NCI-H2171 (cell line): ENCODE measurements at places on chromosomes 3 and 15.

- no peak for DNase-seq
Observed at GRCh38 chr3:151925419-151925818, 52.0 kb downstream of the SUCNR1 start.

GRCh38 chr3:193742628-193743027, 149.6 kb downstream of the OPA1 start:
- no peak for DNase-seq

- DNase-seq = no peak
Observed at GRCh38 chr15:39471785-39472574, 108.9 kb upstream of the THBS1 start.

GRCh38 chr3:19645093-19645492, 288.9 kb downstream of the EFHB start:
- no peak for DNase-seq

GRCh38 chr15:83282776-83283137, 1.7 kb downstream of the BNC1 start:
- no peak for DNase-seq

DNA sequence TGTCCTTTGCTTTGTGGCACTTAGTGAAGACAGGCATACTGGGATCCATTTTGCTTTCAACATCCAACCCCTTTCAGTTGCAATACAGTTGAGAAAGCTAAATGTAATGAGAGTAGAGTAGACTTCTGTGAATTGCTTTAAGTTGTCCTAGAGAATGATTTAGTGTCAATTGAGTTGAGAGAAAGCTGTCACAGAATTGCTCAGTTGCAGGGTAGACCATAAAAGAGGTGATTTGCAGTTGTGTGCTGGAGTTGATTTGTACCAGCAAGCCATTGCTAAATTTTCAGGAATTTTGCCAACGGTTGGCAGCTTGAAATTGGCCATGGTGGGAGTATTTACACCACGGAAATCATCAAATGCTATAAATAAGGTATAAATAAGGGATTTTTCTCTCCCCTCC, 2.2 kb downstream of the ABHD5 start:
- DNase-seq = no peak

- DNase-seq = no peak
Observed at GRCh38 chr3:106160396-106160795, 291.6 kb upstream of the CBLB start.

GRCh38 chr15:53658827-53659555, 100.5 kb downstream of the WDR72 start:
- peak; percentile 41 for DNase-seq

- no peak for DNase-seq
Observed at GRCh38 chr3:157043771-157044170, 116.2 kb downstream of the CCNL1 start.

DNA sequence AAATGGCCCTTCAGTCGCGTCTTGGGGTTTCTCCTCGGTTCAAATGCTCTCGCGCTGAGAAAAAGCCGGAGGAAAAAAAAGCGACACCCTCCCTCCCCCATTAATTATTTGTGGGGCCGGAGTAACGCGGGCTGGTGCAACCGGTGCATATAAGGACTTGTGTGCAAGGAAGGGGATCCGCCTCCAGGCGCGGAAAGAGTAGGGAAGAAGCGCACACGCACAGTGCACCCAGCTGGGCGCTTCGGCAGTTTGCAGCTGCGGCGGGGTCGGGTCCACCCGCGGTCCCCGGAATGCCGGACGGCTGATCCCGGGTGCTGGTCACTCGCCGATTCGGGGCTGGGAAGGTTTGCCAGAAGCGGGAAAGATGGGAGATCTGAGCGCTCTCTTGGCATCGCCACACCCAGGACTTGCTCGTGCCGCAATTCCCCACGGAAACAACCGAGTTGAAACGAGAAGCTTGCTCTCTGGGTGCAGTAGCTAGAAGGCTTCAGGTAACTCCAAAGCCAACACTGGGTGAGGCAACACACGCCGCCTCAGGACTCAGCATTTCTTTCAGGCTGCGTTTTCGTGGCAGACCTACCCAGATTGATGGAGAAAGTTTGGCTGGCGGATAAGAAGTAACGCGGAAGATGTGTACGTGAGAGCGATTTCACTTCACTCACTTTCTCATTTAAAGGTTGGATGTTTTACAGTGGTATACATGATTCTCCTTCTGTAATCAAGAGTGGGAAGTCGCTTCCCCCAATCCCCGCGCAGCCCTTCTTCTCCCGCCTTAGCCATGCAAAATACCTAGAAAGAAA, 720 bp upstream of the TNIK start:
- peak; percentile 65 for DNase-seq

DNA sequence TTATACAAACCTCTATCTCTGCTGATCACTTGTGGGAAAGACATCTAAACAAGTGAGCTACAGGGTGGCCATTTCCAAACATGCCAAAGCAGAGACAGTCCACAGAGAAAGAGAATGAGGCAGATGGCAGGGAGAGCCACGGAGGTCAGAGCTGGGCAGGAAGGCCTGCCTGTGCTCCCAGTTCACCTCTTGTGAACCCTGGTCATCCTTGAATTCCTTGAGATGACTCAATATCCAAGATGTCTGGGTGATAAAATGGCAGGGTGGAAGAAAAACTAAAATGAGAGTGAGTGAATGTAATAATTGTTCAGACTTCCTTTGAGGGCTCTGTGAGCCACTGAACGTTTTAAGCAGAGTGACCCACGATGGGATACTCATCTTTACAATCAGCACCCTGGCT, 104.8 kb downstream of the PLCH1 start:
- no peak for DNase-seq

DNA sequence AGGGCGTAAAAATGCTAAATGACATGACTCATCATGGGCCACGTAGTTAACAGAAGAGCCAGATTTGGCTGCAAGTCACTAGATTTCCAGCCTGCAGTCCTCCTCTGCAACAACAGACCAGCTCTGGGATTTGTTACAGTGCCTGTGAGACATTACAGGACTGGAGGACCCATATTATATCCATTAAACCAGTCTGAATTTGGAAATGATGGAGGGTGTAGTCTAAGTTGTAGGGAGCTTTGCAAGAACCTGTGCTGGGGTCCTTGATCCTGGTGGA, 10.8 kb downstream of the ZNF774 start:
- DNase-seq = no peak

GRCh38 chr3:71016178-71016845, 567.2 kb downstream of the FOXP1 start:
- no peak for DNase-seq

DNA sequence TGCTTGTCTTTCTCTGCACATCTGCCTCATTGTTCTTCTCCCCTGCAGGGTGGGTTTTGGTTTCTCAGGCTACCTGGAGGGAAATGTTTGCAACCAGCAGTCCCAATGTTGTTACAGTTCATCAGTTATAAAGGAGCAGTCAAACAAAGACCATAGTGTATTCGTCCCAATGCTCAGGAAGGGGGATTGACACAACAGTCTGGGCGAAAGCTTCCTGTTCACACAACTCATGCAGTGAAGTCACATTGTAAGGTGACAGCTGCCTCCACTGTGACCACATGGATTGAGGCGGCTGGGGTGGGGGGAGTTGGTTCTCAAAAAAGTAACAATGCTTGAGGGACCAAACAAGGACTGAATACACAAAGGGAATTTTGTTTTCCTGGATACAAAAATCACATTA, 28.8 kb upstream of the TF start:
- no peak for DNase-seq

- no peak for DNase-seq
Observed at GRCh38 chr3:36648241-36649034, 115.9 kb downstream of the DCLK3 start.

- DNase-seq = no peak
Observed at GRCh38 chr15:70411143-70411863, 313.6 kb upstream of the TLE3 start.

DNA sequence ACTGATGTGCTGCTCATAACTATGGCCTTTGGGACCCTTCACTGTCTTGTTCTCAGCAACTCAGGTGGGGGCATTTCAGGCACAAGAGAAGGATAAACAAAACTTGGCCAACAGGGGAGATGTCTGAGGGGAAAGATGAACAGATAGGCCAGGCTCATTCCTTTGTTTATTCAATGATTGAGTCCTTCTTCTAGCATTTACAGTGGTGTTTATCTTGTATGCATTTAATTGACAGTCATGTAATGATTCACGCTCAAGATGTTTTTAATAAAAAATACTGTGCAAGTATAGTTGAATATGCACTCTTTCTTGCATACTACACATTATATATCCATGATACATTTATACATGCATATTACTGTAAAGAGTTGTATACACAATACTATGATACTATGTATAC, 44.5 kb downstream of the RHCG start:
- no peak for DNase-seq
